H9 (cell line): ENCODE measurements at places on chromosomes 2 and 18. TPM values are rescaled to one million over a fixed set of nuclear protein-coding genes. Genes with fewer than 3 reads are reported as not detected.

FAM237A gene
- total RNA-seq, result not detected in 2 replicates

ARHGAP15 gene
- total RNA-seq, result not detected in 2 replicates

ATIC gene
- total RNA-seq, result 284 and 295 TPM in 2 replicates

DSC1 gene
- not detected in 2 replicates for total RNA-seq

MFSD6 gene
- total RNA-seq, result 2.9 and 4.0 TPM in 2 replicates

TCF23 gene
- total RNA-seq, result not detected in 2 replicates

HOXD1 gene
- not detected in 2 replicates for total RNA-seq

TSHZ1 gene
- total RNA-seq, result 0.15 and 0.24 TPM in 2 replicates

M1AP gene
- 5.5 and 7.6 TPM in 2 replicates for total RNA-seq

ACKR3 gene
- total RNA-seq, result 0.44 and 0.64 TPM in 2 replicates

LIPG gene
- 4.4 and 6.1 TPM in 2 replicates for total RNA-seq

KDSR gene
- total RNA-seq, result 50.0 and 58.5 TPM in 2 replicates

MOGAT1 gene
- total RNA-seq, result not detected in 2 replicates

ARHGEF33 gene
- 0.64 and 0.92 TPM in 2 replicates for total RNA-seq

NRP2 gene
- total RNA-seq, result 19.7 and 20.7 TPM in 2 replicates

CCL20 gene
- not detected in 2 replicates for total RNA-seq

PLCD4 gene
- 0.18 and 0.42 TPM in 2 replicates for total RNA-seq

CDH2 gene
- total RNA-seq, result 35.4 and 36.2 TPM in 2 replicates

KLHL29 gene
- 2.1 and 2.4 TPM in 2 replicates for total RNA-seq

FTCDNL1 gene
- total RNA-seq, result 0.81 and 2.0 TPM in 2 replicates

CAB39 gene
- total RNA-seq, result 41.8 and 42.7 TPM in 2 replicates

DDX18 gene
- 114 and 115 TPM in 2 replicates for total RNA-seq

MALL gene
- total RNA-seq, result 5.0 and 5.5 TPM in 2 replicates

MC5R gene
- total RNA-seq, result not detected in 2 replicates

CGREF1 gene
- 1.4 and 2.1 TPM in 2 replicates for total RNA-seq
